CD4-positive, alpha-beta memory T cell (primary cell): ENCODE measurements at places on chromosomes 6 and 20. TPM values are rescaled to one million over a fixed set of nuclear protein-coding genes. Genes with fewer than 3 reads are reported as not detected.

DNA sequence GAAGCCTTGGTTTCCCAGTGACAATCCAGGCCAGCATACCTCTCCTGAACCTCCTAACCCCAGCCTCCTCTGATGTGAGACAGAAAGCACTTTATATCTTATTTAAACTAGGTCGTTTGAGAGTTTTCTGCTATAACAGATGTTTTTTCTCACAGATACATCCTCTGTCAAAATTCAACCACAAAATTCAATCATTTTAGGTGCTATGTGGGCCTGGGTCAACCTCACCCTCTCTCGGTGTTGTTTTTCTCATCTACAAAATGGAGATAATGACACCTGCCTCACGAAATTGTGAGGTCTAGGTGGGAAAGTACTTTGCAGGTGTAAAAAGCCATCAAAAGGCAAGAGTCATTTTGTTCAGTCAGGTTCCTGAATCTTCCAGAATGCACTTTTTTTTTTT is 46.2 kb upstream of the NFATC2 start:
- DNase-seq: no peak

DNA sequence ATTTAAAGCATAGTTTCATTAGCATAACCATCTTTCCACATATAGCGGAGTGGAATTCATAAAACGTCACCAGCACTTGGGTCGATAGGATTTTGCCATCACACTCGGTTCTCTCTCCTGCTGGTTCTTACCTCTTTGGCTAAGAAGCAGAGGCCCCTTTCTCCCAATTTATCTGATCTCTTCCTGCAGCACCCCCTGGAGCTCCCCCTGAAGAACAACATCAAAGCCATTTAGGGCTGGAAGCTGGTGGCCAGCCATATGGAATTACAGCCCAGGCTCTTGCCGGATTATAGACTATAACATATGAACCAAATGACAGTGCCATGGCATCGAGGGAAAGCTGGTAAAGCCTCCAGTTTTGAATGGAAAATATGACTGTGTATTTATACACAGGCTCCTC is 6.4 kb upstream of the KIF6 start:
- no peak for DNase-seq

GRCh38 chr6:45709781-45710220 is 305.9 kb downstream of the CLIC5 start:
- no peak for DNase-seq

DNA sequence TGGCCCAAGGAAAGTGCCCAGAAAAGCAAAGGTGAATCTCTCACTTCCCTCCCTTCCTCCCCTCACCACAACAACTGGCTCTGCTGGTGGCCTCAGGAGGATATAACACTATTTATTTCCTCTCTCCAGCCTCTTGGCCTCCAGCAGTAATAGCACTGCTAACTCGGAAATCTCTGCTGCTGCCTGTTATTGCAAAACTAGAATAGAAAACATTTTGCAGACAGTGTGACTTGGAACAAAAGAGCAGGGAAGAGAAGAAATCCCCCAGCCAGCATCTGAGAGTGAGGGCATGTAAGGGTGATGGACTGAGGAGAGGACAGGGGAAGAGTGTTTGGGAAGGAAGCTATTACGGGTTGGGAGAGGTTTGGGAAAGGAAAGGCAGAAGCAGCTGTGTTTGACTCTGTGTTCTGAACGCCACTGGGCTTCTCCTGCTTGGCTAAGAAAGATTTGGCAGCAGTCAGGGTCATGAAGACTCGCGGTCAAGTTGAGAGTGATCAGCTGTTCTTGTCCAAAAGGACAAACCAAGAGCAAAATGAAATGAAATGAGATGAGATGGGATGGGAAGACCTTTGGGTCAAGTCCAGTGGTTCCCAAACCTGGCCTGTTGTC is 81.0 kb upstream of the SNX9 start:
- DNase-seq: no peak

DNA sequence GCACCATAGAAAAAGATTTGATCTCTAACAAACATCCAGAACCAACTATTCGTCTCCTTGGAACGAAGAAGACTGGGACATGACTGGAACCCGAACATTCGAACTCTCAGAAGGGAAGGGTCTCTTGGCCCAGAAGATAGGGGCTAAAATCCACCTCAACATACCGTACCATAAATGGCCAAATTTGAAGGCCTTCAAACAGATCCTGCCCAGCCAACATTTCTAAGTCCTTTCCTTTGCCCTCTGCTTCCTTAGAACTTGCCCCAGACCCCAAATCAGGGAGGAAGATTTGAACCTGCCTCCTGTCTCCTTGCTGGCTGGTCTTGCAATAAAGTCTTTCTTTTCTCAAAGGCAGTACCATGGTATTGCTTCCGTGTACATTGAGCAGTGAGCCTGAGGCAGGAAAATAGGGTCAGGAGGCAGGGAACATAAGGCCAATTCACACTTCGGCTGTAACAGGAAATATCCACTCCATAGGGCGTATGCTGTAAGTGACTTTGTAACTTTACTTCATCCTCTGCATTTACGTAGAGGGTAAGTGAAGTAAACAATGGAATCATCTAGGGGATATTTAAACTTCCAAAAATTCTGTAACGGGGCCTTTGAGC is 1.8 kb upstream of the PXDC1 start:
- DNase-seq: no peak

DNA sequence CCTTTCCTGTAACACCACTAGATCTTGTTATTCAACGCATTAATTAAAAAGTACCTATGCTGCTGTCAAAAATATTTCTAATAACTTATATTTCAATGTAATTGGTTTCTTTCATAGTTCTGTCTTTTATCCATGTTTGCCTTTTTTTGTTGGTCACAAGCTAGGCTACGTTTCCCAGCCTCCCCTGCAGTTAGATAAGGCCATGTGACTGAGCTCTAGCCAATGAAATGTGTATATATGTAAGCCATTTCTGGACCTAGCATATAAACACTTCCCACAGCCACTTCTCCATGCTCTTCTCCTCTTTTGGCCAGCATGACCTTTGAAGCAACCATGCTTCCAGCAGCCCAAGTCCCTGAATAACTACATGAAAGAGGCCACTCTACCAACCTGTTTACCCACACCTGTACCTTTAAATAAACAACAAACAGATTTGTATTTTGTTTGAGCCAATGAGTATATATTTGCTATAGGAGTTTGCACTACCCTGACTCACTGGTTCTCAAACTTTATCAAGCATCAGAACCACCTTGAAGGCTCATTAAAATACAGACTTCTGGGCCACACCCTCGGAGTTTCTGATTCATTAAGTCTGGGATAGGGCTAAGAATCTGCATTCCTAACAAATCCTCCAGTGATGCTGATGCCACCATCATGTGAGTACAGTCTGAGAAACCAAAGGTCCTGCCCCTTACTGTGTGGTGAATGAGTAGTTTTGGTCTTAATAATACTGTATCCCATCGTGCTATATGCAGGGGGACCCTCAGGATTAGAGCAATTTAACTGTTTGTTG is 45.6 kb upstream of the BEND6 start:
- DNase-seq: no peak

DNA sequence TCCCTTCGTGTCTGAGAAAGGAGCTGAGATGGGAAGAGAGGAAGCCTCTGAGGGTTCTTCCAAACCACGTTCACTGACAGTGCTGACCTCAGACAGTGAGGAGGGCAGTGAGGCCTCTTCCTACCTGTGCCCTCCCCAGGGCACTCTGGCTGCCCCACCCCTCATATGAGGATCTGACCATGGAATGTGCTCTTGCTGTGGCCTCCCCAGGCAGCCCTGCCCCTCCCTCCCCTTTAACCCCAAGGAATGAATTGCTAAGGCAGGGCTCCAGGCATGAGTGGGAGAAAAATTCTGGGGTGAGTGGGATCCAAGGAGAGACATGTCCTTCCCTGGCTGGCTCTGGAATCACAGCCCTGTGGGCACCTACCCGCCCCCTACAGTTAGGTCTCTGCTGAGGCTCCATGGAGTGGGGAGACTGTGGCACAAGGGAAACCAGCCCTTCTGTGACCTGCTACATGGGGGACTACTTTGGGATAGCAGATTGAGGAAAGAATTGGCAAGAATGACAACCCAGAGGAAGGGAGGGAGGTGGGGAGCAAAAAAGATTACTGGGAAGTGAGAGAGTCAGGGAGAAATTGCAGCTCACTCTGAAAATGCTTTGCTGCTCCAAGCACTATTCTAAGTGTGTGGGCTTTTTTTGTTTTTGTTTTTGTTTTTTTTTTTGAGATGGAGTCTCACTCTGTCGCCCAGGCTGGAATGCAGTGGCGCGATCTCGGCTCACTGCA is 29.4 kb downstream of the TNXB start:
- DNase-seq: no peak

- DNase-seq: no peak
Observed at GRCh38 chr6:16092990-16093389, 35.9 kb upstream of the MYLIP start.

- DNase-seq: no peak
Observed at GRCh38 chr6:63572747-63573075, 431 bp downstream of the LOC128125822 start.

- DNase-seq: no peak
Observed at GRCh38 chr6:41570259-41570615, 24.1 kb downstream of the FOXP4 start.

DNA sequence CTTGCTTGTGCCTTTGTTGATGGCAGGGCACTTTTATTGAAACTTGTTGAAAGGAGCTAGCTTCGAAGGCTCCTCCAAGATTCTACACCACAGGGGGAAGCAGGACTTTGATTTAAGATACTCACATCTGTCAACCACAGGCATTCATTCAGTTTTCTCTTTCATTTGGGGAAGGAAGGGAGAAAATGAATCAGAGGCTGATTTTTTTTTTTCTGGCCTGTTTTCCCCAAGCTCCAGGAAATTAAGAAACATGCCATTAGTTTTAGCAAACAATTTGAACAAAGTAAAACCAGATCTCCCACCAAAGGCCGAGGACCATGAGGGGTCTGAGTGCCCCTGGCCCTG is 8.7 kb upstream of the APCDD1L start:
- no peak for DNase-seq

DNA sequence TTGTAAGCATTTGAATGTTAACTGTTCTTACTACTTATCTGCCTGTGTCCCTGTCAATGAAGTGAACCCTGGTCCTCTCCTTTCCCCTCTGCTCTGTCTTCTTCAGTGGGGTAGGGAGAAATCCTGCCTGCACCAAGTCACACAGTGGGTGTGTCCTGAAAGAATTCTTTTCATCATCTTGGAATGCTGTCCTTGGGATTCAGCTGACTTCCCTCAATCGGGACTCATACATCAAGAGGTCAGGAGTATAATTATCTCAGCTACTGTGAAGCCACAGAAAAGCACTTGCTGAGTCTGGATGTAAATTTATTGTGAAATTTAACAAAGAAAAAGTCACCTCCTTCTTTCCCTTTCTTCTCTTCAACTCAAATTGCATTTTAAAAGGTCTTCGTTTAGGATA is 328.5 kb downstream of the SOX4 start:
- DNase-seq: no peak

- DNase-seq: no peak
Observed at GRCh38 chr6:129240492-129240853, 357.5 kb downstream of the LAMA2 start.

- DNase-seq: no peak
Observed at GRCh38 chr6:43938178-43939105, 168.4 kb downstream of the VEGFA start.

GRCh38 chr20:37841971-37842370 is 61.0 kb upstream of the VSTM2L start:
- DNase-seq: no peak

- no peak for DNase-seq
Observed at GRCh38 chr20:62822788-62823651, 6.2 kb downstream of the COL9A3 start.

GRCh38 chr6:4806337-4806725 is 30.1 kb downstream of the CDYL start:
- DNase-seq: no peak

DNA sequence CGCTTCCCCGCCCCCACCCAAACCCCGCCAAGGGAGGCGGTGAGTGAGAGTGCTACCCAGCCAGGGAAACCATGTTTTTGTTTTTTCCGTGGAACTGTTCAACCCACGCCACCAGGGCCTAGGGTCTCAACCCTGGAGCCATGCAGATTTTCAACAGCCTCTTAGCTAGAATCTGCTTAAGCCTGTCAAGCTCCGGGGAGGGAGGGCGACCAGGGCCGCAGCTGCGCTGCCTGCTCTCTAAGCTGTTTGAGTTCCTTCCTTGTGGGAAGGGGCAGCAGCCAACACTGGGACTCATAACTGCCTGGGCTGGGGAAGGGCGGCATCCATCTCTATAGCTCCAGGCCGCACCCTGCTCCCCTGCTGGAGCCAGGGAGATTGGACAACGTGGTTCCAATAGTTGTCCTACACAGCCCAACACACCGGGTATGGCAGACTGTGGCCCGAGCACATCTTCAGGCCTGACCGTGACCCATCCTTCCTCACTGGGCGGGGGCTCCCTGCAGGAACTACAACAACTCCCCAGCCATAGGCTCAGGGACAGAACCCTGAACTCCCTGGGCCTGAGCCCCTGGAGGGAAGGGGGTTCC is 1065.7 kb upstream of the MANEA start:
- no peak for DNase-seq

DNA sequence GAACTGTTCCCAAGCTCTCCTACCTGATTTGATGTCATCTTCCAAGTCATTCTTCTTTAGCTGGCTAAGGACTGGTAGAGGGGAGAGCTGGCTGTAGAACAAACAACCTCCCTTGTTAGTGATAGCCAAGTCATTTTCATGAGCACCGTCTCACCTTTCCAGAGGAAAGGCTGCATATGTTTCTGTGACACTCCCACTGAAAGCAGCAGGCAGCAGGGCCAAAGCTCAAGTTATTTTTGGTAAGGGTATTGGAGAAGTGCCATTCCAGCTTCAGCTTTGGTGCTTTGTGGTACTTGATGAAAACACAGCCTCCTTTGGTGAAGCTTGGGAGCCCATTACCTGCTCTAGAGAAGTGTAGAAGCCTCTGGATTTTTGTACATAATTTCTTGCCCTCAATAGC is 5.4 kb upstream of the DOK5 start:
- DNase-seq: no peak

DNA sequence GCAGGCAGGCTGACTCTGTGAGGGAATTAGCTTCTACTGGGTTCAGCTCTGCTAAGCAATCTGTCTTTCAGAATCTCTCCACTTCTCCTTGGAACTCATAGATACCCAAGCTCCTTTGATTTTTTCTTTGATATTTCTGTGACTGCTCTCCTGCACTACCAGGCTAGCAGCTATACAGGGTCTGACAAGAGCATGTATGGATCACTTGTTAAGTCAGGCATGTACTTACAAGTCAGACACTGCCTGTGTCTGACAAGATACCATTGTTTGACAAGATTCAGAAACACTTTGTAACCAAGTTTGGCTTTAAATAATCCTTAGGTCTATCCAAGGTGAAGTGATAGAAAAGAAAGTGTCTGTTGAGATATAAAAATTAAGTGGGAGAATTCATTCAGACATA is 79.5 kb downstream of the SESN1 start:
- no peak for DNase-seq

GINS1 gene
- polyA plus RNA-seq: 0.62 TPM

RAD21L1 gene
- not detected for polyA plus RNA-seq

SRSF6 gene
- polyA plus RNA-seq: 30.6 TPM

CNKSR3 gene
- polyA plus RNA-seq: not detected

SASH1 gene
- 3.2 TPM for polyA plus RNA-seq

DHX16 gene
- polyA plus RNA-seq: 22.0 TPM

C20orf204 gene
- polyA plus RNA-seq: 0.22 TPM
